ENCODE measurements at places on chromosomes 3 and 15.
A peak's percentile ranks its signal among the peaks of the same experiment; 100 is the strongest.

DNA sequence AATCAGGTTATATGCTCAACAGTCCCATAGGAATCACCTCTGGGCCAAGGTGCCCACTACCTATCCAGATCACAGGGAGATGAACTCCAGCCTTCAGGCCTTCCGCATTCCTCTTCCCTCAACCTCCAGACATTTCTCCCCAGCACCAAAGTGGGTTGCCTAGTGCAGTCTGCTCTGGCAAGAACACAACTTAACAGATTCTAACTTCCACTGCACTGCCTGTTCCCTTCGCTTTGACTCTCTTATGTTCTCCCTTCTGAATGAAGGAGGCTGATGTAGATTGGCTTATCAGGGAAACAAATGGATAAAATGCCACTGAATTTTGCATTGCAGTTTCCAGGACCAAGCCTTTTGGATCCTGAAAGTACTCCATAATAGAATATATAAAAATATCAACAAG, 106.3 kb downstream of the SRGAP3 start:
- DNase-seq = no peak

DNA sequence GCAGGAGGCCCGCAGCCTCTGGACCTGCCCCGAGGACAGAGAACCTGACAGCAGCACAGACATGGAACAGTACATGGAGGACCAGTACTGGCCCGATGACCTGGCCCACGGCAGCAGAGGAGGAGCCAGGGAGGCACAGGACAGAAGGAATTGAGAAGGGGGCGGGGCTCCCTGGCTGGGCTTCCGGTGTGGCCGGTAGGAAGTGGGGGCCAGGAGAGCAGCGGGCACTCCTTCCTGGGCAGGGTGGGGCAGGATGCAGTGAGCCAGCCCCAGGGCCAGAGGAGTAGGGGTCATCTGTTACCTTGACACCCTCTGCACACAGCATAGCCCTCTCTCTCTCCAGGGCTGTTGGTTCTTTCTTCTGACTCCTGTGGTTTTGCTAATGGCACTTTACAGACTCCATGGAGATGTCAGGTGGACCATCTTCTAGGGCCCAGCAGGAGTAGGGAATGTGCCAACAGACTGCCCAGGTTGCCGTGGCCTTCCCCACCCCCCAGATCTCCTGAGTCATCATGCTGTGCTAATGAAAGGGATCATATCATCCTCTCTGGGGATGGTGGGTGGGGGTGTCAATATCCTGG, 8.6 kb upstream of the ISG20 start:
- DNase-seq = peak; percentile 85

- no peak for DNase-seq
These were observed 43.8 kb downstream of the IL5RA start for GRCh38 chr3:3066378-3066777.

DNA sequence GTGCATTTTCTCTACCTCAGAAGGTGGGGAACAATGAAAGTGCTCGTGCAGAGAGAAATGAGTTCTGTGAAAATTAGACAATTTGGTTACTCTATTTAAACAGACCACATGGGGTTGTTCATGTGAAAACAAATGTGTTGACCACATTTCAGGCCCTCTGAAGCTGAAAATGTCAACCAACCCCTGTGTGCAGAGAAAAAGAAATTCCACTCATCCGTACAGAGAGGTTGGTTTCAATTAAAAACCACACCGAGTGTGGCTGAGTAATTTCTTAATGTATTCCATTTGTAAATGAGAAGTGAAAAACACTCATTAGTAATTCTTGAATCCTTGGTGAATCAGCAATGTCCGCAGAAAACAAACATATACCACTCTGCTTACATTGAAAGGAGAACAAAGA, 46.9 kb upstream of the SLC7A14 start:
- DNase-seq = peak; percentile 96

GRCh38 chr15:76206325-76206976, 104.8 kb downstream of the ETFA start:
- DNase-seq = peak; percentile 95

DNA sequence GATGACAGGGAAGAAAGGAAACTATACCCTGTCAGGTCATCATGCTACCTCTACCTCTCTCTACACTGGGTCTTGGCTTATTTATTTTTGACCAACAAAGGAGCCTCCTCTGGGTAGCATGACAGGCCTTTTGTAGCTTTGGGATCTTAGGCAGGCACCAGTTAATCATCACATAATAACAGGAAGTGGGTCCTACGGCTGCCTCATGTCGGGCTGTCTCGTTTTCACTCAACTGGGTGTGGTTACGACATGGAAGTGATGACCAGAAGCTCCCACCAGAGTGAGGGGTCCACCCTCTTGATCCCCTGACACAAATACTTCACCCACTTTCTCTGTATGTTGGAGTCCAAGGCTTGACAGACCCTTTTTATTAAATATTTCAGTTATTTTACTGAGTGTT, 105.3 kb downstream of the CD47 start:
- DNase-seq = peak; percentile 72

- no peak for DNase-seq
These were observed 58.6 kb upstream of the CCDC80 start for GRCh38 chr3:112699436-112699978.

DNA sequence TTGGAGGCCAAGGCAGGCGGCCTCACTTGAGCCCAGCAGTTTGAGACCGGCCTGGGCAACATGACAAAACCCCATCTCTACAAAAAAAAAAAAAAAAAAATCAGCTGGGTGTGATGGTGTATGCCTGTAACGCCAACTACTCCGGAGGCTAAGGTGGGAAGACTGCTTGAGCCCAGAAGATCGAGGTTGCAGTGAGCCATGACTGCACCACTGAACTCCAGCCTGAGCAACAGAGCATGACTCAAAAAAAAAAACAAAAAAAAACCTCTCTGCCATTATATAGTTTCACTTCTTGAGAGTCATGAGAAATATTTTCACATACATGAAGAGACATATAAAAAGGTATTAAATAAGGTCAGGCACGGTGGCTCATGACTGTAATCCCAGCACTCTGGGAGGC, 45.9 kb upstream of the CP start:
- DNase-seq = no peak

- DNase-seq = peak; percentile 97
These were observed 5.6 kb upstream of the MECOM start for GRCh38 chr3:169668957-169669741.

DNA sequence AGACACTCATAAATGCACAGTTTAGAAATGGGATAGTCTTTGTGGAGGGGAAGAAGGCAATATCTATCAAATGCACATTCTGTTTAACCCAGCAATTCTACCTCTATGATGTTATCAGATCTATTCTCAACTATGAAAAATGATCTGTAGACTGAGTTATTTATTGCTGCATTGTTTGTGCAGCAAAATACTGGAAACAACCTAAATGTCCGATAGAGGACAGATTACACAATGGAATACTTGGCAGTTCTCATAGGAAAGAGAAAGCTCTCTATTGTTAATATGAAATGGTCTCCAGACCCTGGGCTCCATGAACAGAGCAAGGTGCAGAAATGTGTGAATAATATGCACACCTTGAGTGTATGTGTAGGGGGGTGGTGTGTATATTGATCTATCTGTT, 49.0 kb upstream of the SELENOK start:
- DNase-seq = no peak

DNA sequence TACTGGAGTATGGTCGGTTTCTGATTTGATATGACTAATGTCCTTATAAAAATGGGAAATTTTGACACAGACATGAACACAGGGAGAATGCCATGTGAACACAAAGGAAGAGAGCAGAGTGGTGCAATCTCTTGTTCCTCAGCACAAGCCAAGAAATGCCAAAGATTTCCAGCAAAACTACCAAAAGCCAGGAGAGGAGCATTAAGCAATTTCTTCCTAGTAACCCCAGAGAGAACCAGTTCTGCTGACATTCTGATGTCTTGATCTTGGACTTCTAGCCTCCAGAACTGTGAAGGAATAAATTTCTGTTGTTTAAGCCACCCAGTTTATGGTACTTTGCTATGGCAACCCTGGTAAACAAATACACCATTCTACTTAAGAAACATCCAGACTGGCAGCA, 227.8 kb upstream of the MRPL3 start:
- peak; percentile 4 for DNase-seq

Measured in NCI-H69 (cell line).